ENCODE measurements at places on chromosomes 2 and 18.

DNA sequence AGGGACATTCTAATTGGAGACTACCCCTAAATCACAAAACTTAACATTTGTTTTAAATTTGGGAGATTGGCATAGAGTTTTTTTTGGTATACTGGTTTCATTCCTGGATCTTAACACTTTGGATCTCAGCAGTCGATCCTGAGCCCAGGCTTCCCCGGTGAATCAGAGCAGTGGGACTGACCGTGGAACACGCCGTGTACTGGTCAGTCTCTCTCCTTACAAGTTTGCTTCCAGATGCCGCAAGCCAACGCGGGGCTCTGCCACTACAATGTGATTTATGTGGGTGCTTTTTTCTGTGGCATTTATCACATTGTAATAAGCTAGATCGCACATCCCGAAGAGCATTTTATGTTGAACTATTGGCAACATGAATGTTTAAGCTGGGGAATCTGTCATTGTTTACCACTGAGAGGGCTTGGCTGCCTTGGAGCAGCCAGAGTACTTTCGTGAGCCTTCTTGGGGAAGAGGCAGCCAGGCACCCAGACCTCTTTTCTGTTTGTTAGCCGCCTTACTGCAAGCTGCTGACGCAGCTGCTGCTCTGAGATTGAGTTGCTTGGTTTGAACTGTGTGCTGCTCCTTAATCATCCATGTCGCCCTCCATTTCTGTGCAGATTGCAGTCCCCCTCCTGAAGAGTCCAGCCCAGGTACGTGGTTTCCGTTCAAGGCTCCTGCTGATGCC, 49.3 kb downstream of the COA5 start:
- no peak for DNase-seq

DNA sequence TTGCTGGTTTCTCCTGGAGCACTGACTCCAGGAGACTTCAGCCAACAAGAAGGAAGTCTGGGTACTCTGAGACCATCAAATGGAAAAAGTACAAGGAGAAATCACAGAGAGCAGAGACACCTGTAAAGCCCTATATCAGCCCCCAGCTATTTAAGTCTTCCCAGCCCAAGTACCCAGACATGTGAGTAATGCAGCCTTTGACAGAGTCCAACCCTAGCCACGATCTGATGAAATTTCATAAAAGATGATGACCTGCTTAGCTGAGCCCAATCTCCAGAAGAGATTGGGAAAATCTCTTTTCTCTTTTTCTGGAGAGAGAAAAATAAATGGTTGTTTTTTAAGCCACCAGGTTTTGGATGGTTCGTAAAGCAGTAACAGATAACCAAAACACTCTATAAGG, 196.6 kb downstream of the NBAS start:
- DNase-seq: peak; percentile 11

GRCh38 chr2:12110074-12110473, 363.6 kb downstream of the LPIN1 start:
- DNase-seq: no peak

DNA sequence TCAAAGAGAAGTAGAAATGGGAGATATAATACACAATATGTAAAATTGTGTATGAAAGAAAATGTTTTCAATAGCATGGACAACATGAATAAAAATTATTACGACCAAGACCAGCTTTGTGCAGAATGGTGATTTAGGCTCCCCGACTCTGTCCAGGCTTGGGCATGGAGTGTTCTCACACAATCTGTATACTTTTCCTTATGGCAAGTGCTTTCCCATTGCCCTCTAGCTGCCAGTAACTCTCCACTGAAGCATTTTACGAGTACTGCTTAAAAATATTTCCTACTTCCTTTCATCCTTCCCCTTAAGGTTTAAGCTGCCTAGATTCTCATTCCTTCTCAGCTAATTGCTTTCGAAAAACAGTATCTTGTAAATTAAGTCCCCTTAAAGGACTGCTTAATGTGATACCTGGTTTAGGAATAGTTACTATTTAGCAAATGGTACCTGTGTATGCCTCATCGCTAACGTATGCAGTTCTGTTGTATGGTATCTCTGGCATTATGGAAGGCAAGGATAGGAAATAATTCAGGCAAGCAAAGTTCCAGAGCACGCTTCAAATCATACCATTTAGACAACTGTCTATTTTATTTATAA, 714.6 kb downstream of the ERBB4 start:
- no peak for DNase-seq

GRCh38 chr2:239264838-239265651, 135.8 kb downstream of the HDAC4 start:
- peak; percentile 65 for DNase-seq
